K562 (cell line): ENCODE measurements at places on chromosomes 5 and 9.

GRCh38 chr9:33293782-33294181, 3.5 kb downstream of the NFX1 start:
- no peak for DNase-seq

DNA sequence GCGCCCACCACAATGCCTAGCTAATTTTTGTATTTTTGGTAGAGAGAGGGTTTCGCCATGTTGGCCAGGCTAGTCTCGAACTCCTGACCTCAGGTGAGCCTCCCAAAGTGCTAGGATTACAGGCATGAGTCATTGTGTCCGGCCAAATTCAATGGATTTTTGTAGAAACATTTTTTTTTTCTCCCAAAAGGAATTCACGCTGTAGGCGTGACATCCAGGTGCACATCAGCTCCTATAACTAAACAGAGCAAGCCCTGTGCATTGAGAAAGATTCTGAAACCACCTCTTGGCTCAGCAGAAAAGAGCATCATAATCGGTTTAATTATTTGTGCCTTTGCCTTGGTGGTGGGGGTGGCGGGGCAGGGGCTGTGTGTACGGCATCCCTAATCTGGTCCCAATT, 32.9 kb upstream of the DAB2IP start:
- no peak for DNase-seq

DNA sequence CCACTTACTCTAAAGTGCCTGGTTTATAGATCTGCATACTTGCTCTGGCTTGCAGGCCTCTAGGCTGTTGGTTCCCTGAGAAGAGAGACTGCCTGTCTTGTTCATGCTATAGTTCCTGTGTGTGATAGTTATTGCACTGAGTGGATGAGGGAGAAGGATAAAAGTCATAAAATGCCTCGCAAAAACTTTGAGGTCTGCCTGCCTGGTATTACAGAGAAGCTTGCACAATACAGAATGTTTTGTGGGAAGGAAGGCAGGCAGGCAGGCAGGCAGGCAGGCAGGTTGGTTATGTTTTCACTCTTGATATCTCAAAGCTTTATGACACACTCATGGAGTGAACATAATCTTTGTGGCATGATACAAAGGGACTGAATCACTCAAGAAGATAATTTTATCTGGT, 287.1 kb downstream of the SLIT3 start:
- DNase-seq = no peak

DNA sequence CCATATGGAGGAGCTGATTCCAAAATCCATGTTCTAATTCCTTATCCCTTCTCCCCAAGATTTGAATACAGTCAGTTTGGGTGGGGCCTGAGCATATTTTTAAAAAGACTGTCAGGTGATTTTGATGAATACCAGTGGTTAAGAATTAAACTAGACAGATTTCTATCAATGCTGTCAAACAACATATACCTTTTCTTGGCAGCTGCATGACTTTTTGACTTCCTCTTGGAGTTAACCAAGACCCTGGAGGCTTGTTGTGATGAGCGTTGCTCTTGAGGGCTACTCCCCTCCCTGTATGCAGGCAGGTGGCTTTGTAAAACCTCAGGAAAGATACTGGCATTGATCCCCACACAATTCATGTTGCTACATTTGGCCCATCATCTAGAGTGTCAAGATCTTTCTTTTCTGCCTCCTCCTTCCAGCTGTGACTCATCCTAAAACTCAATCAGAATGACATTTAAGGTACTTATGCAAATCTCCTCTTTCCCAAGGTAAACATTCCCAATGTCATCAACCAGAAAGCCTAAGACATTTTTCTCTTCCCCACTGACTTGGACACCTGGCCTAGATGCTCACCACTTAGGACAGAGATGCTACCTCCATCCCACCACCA, 61.7 kb downstream of the PPP2R2B start:
- DNase-seq = no peak

DNA sequence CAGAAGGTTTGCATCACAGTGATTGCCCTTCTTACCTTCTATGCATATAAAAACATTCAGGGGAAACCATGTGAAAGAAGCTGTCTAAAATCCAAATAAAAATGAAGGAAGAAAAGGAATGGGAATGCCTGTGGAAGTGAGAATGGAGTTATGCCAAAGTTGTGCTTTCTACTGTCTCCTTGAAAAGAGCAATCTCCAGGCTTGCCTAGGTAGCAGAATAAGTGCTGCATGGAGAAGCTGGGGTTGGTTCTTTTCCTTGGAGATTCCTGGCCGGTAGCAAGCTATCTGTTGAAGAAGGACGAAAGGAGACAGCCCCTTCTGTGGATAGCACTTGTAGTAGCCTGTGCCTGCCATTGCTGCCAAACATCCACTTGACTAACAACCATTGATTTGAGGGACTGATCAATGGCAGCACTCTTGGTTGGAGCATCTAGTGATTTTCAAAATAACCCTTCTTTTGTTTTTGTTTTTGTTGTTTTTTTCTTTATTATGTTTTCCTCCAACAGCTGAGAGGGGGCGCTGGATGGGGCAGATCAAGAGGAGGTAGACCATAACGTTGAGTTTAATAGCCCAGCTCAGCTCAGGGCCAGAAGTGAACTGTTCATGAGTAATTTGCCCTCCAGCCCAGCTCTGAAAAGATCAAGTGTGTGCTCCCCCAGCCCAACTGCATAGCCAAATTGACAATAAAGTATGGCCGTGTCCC, 1.6 kb downstream of the PLCXD3 start:
- no peak for DNase-seq

DNA sequence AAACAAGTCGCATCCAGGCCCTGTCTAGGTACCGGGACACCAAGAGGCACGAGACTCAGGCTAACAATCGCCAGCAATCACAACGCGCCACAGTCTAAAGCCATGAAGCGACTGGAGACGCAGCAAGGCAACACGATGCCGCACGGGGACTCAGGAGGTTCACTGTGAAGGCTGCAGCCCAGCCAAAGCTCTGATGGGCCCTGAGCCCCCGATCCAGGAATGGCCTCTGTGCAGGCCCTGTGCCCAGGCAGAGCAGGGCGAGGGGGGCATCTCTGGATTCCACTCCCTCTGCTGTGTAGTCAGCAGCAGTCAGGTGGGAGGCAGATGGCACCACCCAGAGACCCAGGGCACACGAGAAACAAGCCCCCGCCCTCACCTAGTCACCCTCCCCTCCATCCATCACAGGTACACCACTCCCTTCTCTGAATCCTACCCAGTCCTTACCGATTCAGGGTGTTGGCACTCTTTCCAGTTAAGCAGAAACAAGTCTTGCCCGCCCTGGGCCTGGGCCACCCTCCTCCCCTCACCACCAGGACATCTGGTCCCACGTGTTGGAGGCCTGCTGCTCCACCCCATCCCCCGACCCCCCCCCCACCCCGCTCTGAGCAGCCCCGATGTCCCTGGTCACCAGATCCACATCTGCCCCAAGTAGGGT, 1.1 kb downstream of the RALGDS start:
- DNase-seq = no peak

GRCh38 chr5:143400541-143401226, 2.8 kb downstream of the NR3C1 start:
- DNase-seq = no peak

- DNase-seq = peak; percentile 52
These were observed 1.2 kb downstream of the JMY start for GRCh38 chr5:79236970-79237739.
